ENCODE measurements at places on chromosomes 3 and 15.

- DNase-seq, result no peak
These were observed 44.4 kb downstream of the TTBK2 start for GRCh38 chr15:42876224-42876623.

GRCh38 chr3:170862618-170863374, 7.2 kb downstream of the RPL22L1 start:
- no peak for DNase-seq

- DNase-seq, result peak; percentile 60
These were observed 44.5 kb downstream of the GBE1 start for GRCh38 chr3:81716870-81717509.

GRCh38 chr15:73857193-73857920, 16.0 kb upstream of the TBC1D21 start:
- no peak for DNase-seq

DNA sequence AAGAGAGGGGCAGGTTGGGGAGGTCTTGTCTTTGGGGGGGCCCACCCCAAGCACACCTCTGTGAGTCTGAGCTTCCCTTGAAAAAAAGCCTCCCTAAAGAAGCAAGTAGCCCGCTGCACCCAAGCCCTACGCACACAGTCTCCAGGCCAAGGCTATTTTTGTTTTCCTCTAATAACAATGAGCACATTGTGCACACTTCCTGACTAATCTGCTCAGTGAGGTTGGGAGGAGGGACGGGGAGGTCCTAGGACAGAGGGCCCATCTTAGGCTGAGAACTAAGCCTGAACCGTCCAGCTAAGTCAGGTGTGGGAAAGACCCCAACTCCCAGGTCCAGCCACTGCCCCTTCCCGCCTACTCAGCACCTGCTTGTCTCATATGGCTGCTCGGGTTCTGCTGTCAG, 87.2 kb downstream of the HMG20A start:
- DNase-seq, result peak; percentile 84

DNA sequence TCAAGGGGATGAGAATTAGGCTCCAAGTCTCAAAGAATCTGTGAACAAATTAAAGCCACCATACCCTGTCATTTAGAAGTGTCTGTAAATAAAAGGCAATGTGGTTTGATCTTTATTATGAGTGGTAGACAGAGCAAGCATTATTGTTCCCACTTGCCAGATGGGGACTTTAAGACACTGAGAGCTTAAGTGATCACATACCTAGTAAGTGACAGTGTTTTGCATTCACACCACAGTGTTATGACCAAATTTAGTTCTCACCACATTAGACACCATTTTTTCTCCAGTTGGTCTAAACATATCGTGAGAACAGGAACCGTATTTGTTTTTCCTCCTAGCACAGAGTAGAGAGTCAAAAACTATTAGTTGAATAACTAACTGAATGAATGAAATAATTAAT, 13.2 kb upstream of the ZBED2 start:
- DNase-seq, result no peak

- no peak for DNase-seq
These were observed 66.7 kb upstream of the GCSAM start for GRCh38 chr3:112199622-112200316.

DNA sequence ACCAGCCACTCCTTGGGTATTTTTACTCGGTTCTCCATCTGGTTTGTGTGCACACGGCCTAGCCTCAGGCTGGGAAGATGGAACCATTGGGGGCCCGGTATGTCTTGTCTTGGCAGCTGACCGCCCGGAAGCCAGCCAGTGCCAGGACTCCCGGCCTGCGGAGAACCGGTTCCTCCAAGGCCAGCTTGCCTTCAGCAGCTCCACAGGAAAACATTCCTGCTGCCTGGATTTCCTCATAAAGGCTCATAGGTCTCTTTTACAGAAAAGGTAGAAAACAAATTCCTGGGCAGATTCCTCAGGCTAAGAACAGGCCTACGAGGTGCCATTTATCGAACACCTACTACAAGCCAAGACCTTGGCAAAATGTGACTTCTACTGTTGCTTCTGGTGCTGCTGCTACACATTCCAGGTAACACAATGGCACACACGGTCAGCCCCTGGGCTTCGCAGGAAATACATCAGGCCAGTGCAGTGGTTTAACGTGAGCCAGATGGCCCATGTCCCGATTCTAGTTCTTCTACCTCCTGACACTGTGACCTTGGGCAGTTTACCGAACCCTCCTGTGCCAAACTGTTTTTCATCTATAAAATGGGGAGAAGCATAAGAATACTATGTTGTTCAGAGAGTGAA, 141.8 kb downstream of the OPA1 start:
- DNase-seq, result no peak

DNA sequence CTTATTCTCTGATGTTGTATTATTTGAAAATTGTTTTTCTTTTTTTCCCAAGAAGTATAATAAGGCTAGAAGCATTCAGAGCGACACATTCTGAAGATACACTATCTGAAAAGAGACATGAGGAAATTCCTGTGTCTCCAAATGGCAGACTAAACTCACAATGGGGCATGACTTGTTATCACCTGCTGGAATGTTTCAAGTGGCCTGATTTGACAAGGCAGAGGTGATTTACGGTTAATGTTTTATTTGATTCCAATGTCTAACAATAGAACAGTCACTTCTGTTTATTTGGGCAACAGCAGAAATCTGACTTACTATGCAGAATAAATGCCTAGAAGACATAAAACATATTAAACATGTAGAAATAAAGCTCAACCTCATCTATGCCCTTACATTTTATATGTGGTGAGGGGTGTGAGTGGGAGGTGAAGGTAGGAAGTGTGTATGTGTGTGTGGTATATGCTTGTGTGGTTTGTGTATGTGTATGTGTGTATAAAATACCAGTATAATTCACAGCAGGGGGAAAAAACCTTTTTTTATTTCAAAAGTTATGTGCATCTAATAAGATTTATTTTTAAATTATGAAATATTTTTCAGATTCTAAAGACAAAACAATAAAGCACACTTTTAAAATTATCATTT, 1051.7 kb downstream of the ROBO2 start:
- DNase-seq, result no peak

DNA sequence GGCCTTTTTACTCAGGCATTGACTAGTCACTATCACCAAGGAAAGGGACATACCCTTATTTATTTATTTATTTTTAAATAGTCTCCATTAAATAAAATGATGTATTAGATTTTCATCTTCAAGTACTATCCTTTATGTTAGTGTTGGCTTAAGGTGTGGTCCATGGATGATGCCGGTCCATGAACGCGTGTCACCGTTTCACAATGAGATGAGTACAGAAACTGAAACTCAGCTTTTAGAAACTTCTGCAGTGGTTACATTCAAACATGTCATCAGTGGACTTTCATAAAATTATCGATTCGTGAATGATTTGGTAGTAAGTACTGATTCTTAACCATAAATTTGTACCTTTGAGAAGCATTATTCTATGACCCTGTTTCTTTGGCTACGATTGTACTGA, 166.6 kb downstream of the SATB1 start:
- no peak for DNase-seq

- no peak for DNase-seq
These were observed 1212.3 kb upstream of the GBE1 start for GRCh38 chr3:82973791-82974190.

DNA sequence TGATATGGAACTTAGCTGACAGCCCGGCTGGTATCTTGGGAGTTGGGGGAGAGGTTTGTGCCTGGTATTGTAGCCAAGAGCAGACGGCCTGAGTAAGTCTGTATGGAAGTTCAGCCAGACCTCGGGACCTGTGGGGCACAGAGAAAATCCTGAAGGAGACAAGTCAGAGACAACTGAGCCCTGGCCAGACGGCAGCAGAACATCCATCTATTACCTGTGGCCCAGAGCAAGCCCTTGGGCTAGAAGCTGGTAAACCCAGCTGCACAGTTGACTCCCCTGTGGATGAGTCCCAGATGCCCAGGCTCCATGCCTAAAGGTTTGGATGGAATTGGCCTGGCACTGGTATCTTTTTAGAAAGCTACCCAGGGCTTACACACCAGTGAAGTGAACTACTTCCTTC, 70.4 kb upstream of the DLG1 start:
- no peak for DNase-seq

GRCh38 chr3:8456412-8456811, 45.2 kb upstream of the LMCD1 start:
- DNase-seq, result no peak

GRCh38 chr3:139222100-139222657, 121.6 kb upstream of the MRPS22 start:
- DNase-seq, result no peak

DNA sequence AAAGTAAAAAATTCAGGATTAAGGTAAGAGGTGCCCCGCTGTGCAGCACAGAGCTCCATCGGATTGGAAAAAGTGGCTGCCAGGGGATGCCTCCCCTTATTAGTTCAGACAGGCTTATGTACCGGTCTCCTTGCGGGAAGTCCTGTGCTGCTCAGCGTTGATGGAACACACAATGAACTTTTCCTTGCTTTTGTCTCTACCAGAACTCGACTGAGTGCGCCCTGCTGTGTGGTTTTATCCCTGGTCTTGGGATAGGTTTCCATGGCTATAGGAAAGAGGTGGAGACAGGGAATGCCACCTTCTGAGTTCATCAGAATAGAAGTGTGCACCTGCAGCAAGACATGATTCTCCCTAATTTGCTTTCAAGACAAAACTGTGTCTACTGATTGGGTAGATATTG, 745.9 kb upstream of the CFAP20DC start:
- DNase-seq, result no peak

DNA sequence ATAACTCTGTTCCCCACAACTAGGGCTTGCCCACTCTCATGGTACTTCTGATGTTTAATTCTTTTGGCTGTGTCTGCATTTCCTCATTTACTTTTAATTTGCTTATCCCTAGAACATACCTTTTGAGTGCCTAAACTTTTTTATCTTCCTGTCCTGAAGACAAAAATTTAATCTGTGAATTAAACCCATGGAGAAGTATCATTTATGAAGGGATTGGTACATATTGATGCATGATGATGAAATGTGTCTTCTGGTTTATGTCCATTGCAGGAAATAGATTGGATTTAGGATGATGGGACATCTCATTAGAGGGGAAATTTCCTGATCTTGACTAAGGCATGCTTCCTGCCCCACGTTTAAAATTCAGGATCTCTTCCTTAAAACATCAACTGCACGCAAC, 109.5 kb downstream of the PGPEP1L start:
- DNase-seq, result no peak

DNA sequence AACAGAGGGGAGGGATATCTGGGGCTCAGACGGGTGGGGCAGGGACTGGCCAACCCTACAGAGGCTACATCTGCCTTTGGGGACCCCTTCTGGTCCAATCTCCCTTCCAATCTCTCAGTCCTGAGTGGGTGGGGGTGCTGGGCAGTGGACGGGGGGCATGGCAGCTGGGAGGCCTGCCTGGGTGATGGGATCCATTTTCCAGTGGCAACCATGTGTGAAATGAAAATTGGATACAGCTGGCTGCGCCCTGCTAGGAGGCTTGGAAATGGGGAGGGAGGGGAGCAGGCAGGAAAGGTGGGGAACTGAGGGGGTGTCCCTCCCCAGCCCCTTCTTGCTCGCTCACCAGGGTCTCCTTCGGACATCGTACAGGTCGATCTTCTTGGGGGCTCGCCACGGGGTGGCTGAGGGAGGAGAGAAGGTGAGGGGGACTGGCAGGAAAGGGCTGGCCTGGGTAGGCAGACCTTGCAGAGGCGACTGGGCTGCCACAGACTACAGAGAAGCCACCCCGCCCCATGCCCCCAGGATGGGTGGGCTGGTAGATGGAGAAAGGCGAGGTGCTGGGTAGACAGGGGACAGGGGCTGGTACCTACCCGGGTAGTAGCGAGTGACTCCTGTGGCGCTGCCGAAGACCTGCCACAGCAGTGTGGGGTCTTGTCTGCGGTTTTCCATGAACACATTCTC, 21.2 kb upstream of the TMEM115 start:
- no peak for DNase-seq

- no peak for DNase-seq
These were observed 2.5 kb downstream of the CD200 start for GRCh38 chr3:112335434-112335781.

- no peak for DNase-seq
These were observed 24.2 kb downstream of the MITF start for GRCh38 chr3:69763458-69763857.

GRCh38 chr3:156016902-156017301, 103.5 kb upstream of the KCNAB1 start:
- DNase-seq, result no peak

GRCh38 chr15:63514531-63514943, 10.1 kb downstream of the USP3 start:
- DNase-seq, result no peak

- no peak for DNase-seq
These were observed 130.7 kb downstream of the LPP start for GRCh38 chr3:188284455-188285212.

DNA sequence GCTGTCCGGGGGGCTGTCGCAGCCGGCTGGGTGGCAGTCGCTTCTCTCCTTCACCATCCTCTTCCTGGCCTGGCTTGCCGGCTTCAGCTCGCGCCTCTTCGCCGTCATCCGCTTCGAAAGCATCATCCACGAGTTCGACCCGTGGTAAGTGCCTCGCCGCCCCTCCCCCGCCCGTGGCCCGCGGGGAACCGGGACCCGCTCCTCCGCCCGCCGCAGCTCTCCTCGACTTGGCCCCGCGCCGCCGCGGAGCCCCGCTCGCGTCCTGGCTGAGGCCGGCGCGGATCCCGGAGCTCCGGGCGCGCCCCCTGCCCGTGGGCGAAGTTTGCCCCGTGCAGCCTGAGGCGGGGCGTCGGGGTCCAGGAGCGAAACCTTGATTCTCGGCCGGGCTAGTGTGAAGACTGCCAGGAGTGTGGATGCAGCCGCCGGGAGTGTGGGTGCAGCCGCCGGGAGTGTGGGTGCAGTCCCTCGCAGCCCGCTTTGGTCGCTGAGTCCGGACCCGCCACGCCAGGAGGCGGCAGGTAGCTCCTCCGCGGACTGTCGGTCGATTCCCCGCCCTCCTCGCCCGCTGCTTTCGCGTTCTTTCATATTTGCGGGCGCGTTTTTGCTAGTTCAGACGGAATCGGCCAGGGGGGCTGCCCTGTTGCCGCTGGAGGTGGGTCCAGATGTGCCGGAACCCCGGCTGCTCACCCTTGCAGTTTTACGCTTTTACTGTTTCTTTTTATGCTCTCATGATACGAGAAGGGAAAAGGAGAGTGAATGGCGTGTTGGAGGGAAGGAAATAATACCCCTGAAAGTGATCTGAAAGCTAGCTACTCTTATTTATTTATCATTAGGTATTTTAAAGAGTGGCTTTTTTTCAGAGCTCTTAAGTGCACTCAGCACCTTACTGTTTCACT, 692 bp downstream of the STT3B start:
- peak; percentile 55 for DNase-seq

- DNase-seq, result no peak
These were observed 1.8 kb upstream of the GPR15 start for GRCh38 chr3:98529856-98530459.

GRCh38 chr15:60417112-60417511, 19.3 kb upstream of the ANXA2 start:
- no peak for DNase-seq

DNA sequence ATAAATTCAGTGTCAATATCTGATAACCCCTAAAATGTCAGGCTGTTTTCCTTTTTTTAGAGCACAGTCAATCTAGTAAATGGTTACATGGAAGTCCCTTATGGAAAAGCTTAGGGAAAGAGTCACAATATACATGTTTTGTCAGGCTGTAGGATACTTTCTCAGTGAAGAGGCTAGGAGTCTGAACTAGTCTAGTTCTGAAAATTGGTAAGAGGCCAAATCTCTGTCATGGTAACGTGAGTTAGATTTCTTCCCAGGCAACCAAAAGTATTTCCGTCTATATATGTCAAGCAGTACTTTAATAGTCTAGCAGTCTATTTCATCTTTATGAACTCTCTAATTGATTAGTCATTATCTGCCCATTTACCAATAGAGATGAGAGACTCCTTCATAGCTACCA, 215.9 kb upstream of the LRRC3B start:
- DNase-seq, result no peak

- DNase-seq, result no peak
These were observed 23.7 kb downstream of the LRRK1 start for GRCh38 chr15:100942656-100943425.
